ENCODE measurements at places on chromosomes 16 and 17.

- no peak for DNase-seq
These were observed 14.8 kb upstream of the POLR3E start for GRCh38 chr16:22282254-22282892.

DNA sequence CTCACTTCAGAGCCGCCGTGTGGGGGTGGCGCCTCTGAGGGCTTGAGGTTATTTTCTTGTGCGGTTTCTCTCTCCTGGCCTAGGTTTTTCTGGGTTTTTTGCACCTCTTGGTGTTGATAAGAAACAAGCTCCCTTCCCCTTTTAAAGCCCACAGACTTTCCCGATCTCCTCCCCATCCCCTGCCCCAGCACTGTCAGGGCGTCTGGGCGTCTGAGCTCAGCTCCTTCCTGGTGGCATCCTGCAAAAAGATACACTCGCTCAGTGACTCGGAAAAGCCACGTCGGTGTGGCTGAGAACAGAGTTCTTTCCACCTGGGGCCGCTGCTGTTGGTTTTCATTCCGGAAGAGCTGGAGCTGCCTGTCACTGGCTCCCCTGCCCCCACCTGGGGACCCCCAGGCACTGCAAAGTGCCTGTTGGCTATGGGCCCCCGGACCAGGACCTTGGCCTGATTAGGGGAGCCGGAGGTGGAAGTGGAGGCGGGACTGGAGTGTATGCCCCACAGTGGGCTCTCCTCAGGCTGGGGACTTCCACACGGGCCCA lies 14.5 kb downstream of the BAIAP2 start:
- no peak for DNase-seq

- DNase-seq: no peak
These were observed 224.3 kb downstream of the MSI2 start for GRCh38 chr17:57480438-57481196.

GRCh38 chr16:76441876-76442275 lies 164.7 kb downstream of the CNTNAP4 start:
- DNase-seq: no peak

GRCh38 chr16:17266608-17267313 lies 204.0 kb downstream of the XYLT1 start:
- peak; percentile 54 for DNase-seq

DNA sequence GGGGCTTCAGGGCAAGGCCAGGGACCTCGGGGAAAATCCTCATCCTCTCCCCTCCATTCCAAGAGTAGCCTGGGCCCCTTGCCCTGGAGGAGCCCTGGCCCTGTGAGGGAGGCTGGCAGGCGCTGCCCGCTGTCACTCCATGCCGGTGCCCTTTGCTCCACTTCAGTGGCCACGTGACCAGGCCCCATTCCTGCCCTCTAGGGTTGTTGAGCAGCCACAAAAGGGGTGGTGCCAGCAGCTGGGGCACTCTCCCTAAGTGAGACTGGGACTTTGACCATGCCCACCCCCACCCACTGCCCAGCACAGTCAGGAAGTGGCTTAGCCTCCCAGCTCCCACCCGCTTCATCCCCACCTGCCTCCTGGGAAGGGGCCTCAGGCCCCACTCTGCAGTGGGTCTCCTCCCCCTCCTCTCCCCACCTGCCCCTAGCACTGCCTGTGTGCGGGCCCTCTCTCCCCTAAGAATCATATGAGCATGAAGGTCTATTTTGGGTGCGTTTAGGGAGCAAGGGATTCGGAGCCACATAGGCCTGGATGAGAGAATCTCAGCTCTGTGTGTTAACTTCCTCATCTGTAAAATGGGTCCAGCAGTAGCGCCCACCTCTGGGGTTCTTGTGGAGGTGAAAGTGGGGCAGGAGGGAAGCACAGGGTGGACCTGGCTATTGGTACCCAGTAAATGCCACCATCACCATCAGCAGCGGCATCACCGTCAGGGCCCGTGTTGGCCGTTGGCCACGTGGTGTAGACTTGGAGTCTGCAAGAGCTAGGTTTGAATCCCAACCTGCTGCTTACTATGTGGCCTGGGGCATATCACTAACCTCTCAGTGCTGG lies 7.2 kb downstream of the PDK2 start:
- no peak for DNase-seq

- DNase-seq: no peak
These were observed 10.4 kb downstream of the SLC6A4 start for GRCh38 chr17:30225112-30225511.

GRCh38 chr16:77961814-77962213 lies 60.5 kb upstream of the CLEC3A start:
- no peak for DNase-seq

- no peak for DNase-seq
These were observed 212.5 kb downstream of the KATNIP start for GRCh38 chr16:27762441-27762840.

DNA sequence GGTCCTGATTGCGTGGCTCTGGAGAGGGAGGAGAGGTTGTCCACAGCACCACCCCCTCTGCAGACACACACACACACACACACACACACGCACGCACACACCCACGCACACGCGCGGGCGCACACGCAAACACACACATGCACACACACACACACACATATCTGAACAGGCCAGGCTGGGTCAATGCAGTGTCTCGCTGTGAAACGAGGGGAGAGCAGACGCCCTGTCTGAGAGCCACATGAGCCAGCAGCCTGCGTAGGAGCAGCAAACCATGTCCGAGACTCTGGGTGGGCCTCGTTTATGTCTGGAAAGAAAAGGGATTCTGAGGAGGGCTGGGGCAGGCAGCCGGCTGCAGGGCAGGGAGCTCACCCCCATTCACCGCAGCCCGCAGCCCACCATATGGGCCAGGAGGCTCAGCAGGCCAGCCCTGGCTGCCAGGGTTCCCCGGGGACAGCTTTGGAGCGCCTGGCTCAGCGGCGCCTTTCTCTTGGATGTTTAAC lies 93.3 kb upstream of the TNRC6C start:
- no peak for DNase-seq

Data from spinal cord (tissue), 10 donors.